Activated effector memory CD4-positive, alpha-beta T cell treated with anti-CD3 and anti-CD28 coated beads, Interleukin-2, amount 50 U/mL, for 16 hours (primary cell): ENCODE measurements at places on chromosomes 2 and 18.

DNA sequence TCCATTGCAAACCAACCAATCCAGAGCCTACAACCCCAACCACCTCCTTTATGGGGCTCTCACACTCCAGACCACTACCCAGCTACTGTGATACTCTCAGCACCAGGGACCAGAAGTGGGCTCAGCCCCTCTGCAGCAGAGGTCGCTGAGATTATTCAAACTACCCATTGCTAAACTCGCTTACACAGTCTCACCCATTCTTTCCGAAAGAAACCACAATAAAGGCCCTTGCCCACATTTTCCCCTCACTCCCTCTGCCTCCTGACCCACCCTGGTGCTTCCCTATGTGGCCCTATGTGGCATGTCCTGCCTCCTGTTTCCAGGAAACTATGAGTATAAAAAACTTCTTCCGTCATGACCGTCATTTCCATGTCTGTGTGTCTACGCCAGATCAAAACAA is 10.7 kb downstream of the TEX51 start:
- DNase-seq = no peak

DNA sequence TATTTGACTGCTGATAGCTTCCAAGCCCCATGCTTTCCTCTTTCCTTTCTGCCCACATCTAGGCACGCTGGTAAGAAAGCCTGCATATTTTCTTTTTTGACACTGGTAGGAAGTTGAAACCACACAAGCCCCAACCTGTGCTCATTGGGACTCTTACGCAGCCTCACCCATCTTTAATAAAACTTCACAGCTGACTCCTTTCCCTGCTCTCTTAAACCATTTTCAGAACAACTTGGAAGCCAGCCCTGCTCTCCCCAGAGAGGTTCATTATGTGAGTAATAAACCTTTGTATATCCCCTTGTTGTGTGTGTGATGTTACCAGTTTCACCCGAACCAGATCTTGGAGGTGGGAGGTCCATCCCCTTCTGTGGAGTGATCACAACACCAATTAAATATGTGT is 268.4 kb downstream of the GPD2 start:
- DNase-seq = no peak

- DNase-seq = peak; percentile 81
These were observed 780 bp downstream of the HTRA2 start for GRCh38 chr2:74530239-74531187.

DNA sequence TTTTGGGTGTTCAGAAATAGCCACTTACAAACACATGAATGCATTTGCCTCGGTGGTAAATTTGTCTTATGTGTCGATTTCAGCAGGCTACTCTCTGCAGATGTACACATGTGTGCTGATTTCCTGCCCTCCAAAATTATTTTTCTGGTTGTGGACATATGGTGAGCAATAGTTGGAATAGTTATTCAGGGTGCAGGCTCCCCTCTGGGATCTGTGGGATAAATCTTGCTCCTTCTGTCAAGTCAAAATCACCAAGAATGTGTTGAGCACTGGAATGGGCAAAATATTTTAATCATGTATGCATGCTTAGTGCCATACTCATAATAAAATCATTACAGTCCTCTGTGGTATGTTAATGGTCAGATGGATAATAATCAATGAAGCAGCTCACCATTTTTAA is 684.5 kb downstream of the BCL11A start:
- DNase-seq = no peak

GRCh38 chr2:30040147-30040546 is 106.7 kb upstream of the YPEL5 start:
- no peak for DNase-seq

DNA sequence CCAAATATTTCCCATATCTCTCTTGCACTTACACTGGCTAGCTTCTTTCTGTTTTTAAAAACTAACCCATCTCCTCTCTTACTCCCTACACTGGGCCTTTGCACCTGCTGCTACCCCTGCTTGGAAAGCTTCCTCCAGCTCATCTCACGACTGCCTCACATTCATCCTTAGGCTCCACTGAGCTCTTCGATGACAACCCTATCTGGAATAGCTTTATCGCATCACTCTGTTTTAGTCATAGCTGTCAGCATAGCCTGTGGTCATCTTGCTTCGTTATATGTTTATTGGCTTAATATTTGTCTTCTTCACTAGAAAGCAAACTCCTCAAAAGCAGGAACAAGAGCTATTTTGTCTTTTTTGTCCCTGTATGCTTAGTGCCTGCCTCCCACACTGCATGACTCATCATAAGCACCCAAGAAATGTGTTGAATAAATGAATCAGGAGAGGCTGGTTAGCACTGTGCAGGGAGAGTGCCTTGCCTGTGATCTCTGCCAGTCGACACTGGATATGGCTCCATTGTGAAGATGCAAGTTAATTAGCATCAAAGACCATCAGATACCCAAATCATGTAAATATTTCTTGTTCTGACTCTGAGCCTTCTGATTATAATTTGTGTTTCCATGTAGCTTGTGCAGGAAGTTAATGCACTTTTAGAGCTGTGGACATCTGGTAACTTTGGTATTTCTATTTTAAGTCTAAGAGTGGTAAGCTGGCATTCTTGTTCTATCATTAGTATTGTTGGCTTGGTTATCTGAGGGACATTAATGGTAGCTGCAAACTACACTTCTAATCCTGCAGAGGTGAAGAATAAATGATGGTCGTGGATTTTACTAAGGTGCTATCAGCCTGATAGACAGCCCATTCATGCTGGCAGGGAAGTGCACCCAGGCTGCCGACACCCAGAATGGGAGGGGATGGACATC is 10.3 kb upstream of the DYTN start:
- DNase-seq = no peak

DNA sequence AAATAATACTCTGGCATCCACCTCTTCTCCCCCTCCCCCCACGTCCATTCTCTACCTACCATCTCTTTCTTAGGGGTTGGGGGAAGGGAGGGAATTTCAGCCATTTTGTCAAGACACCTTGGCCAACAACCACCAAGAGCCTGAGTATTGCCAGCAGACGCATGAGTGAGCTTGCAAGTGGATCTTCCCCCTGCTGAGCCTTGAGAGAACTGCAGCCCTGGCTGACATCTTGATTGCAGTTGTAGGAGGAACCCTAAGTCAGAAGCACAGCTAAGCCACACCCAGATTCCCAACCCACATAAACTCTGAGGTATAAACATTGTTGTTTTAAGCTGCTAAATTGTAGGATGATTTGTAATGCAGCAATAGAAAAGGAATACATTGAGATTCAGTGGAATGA is 165.6 kb downstream of the TMEFF2 start:
- DNase-seq = no peak

- DNase-seq = no peak
These were observed 195.0 kb downstream of the TNS1 start for GRCh38 chr2:217807753-217808152.

- no peak for DNase-seq
These were observed 37.7 kb downstream of the ANKRD12 start for GRCh38 chr18:9174302-9174701.

- no peak for DNase-seq
These were observed 791.4 kb upstream of the FANCL start for GRCh38 chr2:59032499-59032898.

DNA sequence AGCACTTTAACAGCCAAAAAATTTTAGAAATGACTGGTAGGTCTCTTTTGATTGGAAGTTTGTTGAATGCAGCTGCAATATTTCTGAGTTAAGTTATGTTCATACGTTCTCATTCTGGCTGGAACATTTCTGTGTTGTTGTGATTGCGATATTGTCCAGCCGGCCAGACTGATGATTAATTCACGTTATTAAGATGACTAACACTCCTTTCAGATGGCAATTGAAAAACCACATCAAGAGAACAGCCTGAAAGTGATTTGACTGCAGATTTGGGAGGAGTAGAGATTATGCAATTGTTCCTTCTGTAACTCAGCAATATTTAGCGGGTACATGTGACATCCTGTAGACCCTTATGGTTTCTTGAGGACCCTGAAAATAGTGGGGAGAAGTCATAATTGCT is 133.7 kb downstream of the FBXO15 start:
- no peak for DNase-seq

DNA sequence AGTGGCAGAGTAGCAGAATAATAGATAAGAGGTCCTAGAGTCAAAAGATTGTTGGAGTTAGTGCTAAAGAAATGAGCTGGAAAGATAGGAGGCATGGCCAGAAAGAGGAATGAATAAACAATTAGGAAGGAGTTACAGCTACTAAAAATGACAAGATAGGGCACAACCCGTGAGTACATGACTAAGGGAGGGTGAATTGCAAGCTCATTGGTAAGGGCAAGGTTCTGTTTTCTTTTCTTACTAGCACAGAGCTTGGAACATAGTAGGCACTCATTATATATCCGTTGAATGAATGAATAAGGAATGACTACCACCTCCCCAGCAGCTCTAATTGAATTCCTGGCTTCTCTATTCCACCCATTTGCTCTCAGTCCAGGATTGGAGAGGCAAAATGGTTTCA is 5.7 kb upstream of the MARCO start:
- DNase-seq = no peak

GRCh38 chr2:32377928-32378327 is 21.1 kb downstream of the BIRC6 start:
- DNase-seq = no peak

DNA sequence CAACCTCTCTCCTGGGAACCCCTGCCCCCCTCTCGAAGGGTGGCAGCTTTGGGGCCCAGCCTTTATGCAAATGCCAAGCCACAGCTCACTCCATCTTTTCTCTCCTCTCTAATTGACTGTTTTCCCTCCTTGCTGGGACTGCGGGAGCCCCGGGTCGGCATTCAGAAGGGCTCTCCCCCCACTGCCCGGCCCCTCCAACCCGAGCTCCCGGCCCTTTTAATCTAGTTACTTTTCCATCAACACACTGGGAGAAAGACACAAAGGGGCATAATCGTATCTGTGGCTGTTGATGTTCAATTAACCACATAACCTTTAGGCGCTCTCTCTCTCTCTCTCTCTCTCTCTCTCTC is 95.4 kb downstream of the INHBB start:
- DNase-seq = peak; percentile 10

DNA sequence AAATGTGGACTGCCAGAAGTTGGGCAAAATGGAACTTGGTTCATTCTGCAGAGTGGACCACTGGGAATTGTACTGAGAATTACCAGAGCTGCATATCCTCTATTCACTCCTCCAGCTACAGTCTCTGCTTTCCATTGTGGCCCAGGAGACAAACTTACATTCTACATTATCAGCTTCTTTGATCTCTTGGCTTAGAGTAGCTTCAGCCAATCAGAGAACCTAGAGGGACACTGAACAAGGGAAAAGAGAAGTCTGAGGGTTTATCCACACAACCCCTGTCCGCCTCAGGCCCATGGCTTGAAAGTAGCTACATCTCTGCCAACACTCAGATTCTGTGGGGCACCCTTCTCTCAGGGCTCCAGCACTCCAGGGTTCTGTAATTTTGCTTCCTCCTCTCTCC is 251.1 kb downstream of the TRIB2 start:
- no peak for DNase-seq

DNA sequence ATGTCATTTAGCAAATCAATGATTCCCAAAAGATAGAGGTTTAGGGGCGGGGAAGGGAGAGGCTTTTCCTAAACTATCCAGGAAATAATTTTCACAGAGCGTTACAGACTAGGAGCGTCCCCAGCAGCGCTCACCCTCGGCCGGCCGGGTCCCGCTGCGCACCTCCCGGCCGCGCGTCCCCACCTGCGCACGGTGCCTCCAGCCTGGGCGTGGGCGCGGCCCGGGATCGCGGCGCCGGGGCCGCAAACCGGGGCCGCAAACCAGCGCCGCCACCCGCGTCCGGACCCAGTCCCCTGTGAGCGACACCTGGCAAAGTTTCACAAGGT is 684 bp upstream of the ZCCHC2 start:
- no peak for DNase-seq

GRCh38 chr2:221641181-221641871 is 69.2 kb upstream of the EPHA4 start:
- no peak for DNase-seq

DNA sequence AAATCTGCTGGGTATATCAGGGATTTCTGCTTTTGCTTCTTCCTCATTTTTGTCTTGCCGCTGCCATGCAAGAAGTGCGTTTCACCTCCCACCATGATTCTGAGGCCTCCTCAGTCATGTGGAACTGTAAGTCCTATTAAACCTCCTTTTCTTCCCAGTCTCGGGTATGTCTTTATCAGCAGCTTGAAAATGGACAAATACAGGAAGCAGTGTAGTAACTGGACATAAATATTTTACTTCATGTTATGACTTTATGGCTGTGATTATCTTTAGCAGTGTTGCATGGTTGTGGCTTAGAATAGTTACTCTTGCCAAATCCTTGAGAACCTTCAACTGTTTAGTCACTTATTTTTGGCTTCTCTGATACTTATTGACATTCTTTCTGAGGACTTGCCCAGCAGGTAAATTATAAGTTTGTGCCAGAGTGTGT is 66.2 kb upstream of the DLX2 start:
- no peak for DNase-seq

DNA sequence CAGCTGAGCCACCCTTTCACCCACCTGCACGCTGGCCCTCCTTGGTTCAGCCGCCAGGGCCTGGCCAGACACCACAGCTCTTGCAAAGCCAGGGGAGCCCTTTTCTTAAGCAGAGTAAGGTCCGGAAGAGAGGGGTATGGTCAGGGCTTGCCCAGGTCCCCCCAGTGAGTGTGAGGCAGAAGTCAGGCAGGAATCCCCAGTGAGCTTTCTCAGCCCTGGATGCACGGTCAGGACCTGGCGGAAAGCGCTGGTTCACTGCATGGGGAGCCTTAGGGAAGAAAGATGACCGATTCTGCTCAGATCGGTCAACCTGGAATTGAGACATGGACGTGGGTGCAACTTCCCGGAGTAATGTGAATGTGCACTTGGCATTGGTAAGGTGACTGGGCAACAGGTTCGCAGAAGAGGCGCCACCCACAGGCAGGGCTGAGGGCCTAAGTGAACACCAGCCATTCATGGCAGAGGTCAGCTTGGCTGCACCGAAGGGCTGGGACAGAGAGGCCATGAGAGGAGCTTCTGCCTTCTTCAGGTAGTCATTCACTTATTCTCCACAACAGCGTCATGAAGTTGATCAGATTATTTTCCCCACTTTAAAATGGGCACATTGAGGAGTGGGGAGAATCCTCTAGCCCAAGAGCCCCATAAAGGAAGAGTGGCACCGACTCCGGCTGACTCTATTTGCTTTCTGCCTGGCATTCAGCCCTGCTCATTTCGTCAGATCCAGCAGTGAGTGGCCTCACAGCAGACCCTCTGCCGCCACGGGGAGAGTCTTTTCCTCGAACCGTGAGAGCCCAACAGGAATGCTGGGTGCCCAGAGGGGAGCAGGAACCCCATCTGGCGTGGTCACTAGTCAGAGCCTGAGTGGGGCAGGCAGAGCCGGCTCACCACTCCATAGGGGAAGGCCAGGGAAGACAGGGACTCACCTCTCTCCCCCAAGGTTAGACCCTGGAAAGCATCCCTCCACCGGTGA is 35.8 kb downstream of the SCTR start:
- no peak for DNase-seq

- no peak for DNase-seq
These were observed 182.2 kb upstream of the CDH2 start for GRCh38 chr18:28359176-28359575.

DNA sequence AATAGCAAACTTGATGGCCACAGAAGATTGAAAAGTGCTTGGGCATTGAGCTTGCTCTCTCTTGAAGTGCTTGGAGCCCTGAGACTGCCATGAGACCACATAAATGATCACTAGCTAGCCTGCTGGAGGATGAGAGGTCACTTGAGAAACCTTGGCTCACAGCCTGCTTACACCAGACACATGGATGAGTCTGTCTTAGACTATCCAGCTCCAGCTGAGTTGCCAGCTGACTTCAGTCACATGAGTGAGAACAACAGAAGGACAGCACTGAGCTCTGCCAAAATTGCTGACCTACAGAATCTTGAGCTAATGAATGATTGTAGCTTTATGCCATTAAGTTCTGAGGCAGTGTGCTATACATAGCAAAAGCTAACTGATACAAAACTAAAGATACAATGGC is 18.1 kb downstream of the NABP1 start:
- DNase-seq = no peak

GRCh38 chr2:222842491-222843174 is 18.2 kb upstream of the ACSL3 start:
- DNase-seq = no peak
